ENCODE measurements at places on chromosomes 2 and 18.
A peak's percentile ranks its signal among the peaks of the same experiment; 100 is the strongest.

DNA sequence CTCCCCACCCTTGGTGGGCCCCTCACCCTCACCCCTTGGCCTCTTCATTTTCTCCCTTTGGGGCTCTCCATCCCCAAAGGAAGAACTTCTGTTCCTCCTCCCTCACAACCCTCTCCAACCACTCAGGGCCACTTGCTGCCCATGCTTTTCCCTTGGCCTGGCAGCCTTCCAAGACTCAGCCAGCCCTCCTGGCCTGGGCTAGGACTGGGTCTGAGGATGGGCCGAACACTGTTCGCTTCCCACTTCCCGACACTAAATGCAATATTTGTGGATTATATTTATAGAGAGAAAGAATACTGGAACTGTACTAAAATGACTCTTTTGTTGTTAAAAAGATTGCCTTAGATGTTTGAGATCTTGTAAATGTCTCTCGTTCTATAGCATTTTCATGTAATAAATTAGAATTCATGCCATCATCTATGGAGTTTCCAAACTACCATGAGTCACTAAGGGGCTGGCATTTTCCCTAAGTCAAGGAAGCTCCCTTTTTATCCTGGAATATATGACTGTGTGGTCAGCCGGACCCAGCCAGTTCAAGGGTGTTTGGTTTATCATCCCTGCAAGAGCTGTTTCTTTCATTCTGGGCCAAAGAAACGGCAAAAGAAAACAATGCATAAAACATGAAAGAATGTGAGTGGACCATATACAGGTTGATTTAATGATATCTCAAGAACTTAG lies 3.8 kb downstream of the CXCR2 start:
- DNase-seq = no peak

DNA sequence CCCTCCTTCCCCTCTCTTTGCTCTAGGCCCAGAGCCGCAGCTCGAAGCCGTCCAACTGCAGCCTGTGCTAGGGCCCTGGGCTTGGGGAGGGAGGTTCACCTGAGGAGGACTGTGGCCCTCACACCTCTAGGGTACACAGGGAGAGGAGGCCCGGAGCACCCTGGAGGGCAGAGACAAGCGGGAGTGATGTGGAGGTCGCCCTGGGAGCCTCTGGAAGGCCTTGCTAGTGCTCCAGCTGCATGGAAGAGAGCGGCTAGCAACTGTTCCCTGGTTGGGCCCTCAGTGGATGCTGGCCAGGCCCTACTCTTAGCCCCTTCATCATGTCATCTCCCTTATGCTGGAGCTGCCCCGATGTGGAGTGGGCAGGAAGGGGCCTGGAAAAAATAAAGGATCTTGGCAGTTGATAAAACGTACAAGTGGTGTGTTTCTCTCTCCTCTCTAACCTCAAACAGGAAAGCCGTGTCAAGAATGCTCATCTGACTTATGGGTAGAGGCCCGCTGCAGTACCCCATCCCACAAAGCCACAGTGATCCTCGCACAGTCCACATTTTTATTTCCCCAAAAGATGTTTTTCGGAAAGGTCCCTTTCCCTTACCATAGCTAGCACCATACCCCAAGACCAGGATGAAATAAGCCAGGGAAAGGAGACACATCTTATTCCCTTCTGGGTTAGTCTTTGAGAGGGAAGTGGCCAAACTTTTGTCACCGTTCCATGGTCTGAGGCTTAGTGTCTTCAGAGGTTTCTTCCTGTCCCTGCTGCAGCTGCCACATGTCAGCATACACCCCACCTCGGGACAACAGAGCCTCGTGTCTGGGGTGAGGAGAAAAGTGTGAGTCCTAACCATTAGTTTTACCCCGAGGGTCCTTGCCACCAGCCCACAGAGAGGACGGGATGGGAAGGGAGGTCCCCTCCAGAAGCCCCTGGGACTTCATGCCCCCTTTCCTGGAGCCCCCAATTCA lies 2.9 kb downstream of the ZFAND2B start:
- no peak for DNase-seq

GRCh38 chr18:31801078-31801477 lies 40.4 kb upstream of the SLC25A52 start:
- DNase-seq = no peak

DNA sequence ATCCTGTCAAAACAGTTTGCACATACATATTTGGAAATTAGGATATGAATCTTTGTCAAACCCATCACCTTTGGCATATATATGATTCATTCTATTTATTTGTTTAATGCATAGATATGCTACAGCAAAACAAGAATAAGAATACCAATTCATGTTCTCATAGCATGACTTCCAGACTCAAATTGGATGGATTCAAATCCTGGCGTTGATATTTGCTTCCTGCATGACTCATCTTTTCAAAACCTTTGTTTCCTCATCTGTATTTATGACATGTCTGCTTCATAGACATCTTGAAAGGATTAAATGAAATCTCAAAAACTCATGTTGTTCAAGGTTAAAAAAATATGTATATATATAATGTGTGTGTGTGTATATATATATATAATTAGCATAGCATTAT lies 261.3 kb downstream of the MBD5 start:
- no peak for DNase-seq

DNA sequence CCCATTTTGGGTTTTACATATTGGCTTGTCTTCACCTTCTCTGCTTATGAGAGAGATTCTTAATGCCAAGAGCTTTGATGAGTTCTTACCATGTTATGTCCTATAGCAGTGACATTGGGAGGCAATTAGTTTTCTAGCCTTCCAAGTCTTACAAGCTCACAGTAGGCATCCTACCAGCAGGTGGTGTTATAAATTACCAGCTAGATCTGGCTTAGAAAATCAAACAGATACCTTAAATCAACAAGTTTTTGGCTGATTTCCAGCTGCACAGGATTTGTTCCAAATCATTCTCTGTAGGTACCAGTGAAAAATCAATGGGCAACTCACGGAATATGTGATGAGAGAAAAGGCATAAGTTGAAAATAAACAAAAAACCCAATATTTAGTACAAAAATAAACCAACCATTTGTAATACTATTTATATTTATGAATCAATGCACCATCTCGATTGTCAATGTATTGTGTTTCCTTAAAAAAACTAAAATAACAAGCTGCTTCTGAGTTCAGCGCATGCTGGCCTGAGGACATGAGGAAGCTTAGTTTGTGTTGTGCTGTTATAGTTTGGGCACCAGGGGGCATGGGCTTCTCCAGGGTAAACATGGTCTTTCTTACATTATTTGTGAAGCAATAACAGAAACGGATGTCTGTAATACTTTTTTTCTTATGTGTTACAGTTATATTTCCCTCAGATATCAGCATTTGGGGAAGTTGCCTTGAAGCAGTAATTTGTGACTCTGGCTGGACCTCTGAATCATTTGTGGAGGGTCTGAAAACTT lies 34.1 kb upstream of the NXPH2 start:
- DNase-seq = no peak

GRCh38 chr2:26853751-26854150 lies 5.8 kb downstream of the DPYSL5 start:
- DNase-seq = no peak

DNA sequence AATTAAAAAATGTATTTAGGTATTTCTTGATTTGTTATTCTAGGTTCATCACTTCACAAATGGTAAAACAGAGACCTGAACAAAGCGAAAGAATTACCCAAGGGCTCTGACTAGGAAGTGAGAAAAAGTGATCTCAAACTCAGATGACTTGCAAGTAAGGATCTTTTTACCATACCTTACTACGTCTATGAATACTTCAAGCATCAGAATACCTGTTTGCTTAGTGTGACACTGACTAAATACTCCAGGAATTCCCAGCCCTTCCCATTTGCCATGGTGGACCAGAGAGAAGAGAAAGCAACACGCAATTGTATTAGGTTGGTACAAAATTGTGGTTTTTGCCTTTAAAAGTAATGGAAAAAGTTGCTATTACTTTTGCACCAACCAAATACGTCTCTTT lies 35.8 kb upstream of the FIGN start:
- DNase-seq = no peak

- no peak for DNase-seq
Observed at GRCh38 chr2:18404708-18405107, 155.7 kb downstream of the RDH14 start.

DNA sequence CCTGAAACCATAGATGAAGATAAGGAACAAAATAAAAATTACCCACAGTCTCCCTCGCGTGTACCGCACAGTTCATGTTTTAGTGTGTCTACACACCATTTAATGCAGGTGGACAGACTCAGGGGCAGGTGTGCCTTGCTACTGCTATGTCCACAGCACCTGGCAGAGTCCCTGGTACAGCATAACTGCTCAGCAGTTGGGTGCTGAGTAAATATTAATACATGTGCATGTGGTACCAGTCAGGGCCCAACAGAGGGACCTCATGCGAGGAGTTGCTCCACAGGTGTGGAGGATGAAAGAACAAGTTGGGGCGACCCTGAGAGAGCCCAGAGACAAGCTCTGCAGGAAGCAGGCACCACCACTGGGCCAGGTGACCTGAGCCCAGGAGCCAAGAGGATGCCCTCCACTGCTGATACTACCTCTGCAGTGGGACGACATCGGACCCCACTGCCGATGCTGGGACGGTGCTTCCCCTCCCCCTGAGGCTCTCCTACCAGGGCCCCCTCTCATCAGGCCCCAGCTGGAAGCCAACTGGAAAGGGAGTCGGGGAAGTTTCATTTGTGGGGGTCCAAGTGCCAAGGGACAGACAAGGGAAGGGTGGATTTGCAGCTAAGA lies 100.8 kb downstream of the NEDD4L start:
- DNase-seq = no peak

GRCh38 chr2:9240745-9241144 lies 34.1 kb downstream of the ASAP2 start:
- DNase-seq = no peak

- no peak for DNase-seq
Observed at GRCh38 chr2:25592766-25593292, 80.5 kb downstream of the DTNB start.

DNA sequence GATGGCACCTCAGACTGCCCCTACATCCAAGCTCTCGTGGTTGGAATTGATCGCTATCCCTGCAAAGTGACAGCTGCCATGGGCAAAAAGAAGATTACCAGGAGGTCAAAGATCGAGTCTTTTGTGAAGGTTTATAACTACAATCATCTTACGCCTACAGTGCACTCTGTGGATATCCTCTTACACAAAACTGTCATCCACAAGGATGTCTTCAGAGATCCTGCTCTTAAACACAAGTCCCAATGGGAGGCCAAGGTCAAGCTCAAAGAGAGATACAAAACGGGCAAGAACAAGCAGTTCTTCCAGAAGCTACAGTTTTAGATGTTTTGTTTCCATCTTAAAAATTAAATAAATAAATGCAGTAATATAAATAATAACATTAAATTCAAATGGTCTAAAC lies 45.4 kb downstream of the INO80D start:
- no peak for DNase-seq

DNA sequence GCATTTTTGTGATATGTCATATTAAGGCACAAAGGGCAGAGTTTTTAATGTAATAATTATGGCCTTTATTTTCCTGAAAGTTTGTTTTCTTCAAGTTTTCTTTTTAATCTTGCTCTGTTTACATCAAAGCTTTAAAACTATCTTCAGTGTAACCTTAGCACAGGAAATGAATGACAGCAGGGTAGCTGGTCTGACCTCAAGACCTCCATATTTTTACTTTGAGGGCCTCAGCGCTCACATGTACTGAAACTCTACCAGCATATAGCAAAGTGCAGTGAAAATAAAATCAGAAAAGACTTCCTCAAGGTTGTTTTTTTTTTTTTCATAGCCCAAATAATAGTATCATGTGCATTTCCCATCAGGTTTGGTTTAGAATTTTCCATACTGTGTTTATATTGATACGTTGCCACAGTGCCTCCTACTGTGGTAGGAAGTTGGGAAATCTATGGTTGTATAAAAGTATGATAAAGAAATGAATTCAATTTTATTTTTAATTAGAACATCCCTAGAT lies 163.4 kb downstream of the UBE2E3 start:
- no peak for DNase-seq

DNA sequence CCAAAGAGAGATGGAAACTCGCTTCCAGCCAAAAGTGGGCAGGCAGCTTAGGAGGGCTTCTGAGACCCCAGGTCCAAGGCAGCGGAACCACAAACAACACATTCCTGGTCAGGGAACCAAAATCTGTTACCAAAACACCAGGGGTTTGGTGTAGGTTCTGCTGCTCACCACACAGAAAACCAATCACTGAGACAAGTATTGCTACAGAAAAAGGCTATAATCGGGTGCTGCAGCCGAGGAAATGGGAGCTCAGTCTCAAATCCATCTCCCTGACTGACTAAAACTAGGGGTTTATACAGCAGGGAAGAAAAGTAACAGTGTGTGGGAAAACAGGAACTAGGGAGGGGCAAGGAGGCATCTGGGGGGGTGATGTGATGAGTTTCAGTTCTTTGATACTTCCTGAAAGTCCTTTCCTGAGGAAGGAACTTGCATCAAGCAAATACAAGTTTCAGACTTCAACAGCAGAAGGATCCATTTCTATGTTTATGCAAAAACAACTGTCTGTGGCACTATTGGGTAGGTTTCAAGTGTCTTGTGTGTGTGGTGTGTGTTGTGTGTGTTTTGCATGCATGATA lies 108.0 kb downstream of the FAM168B start:
- DNase-seq = no peak

- DNase-seq = no peak
Observed at GRCh38 chr2:111165084-111165483, 44.4 kb downstream of the BCL2L11 start.

GRCh38 chr2:167264380-167264779 lies 376.1 kb downstream of the XIRP2 start:
- no peak for DNase-seq

DNA sequence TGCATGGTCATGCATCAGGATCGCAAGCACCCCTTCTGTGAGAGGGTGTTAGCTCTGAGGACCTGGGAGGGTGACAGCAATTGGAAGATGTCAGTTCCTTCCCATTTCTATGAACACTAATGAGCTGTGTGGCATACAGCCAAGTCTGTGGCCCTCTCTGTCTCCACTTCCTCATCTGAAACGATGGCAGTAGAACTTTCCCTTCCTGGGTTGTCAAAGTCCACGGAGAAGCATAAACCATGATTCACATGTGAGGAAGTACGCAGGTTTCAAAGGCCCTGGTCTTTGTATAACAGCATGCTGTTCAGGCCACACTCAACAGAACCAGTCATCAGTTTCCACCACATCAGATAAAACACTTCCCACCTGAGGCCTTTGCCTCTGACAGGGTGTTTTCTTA lies 167.4 kb upstream of the RAB6C start:
- no peak for DNase-seq

GRCh38 chr2:166637051-166637450 lies 143.0 kb upstream of the SCN7A start:
- DNase-seq = no peak

GRCh38 chr2:189952536-189953109 lies 109.9 kb downstream of the MSTN start:
- DNase-seq = no peak

- DNase-seq = peak; percentile 33
Observed at GRCh38 chr2:181677912-181678586, 2.3 kb downstream of the NEUROD1 start.
